ENCODE measurements at places on chromosomes 6 and 20. TPM values are rescaled to one million over a fixed set of nuclear protein-coding genes. Genes with fewer than 3 reads are reported as not detected.

C6orf62 gene
- 52.4 TPM for total RNA-seq

TLDC2 gene
- not detected for total RNA-seq

ANGPT4 gene
- 2.4 TPM for total RNA-seq

TREML2 gene
- 0.06 TPM for total RNA-seq

POU3F2 gene
- not detected for total RNA-seq

PACRG gene
- not detected for total RNA-seq

C6orf118 gene
- not detected for total RNA-seq

ID1 gene
- total RNA-seq = 353 TPM

MAS1 gene
- 0.05 TPM for total RNA-seq

ATP9A gene
- 14.5 TPM for total RNA-seq

TRIM31 gene
- total RNA-seq = not detected

SLC26A8 gene
- total RNA-seq = not detected

LPIN3 gene
- total RNA-seq = 135 TPM

PDE10A gene
- total RNA-seq = 4.4 TPM

HLA-DQA2 gene
- total RNA-seq = 6.2 TPM

COQ3 gene
- total RNA-seq = 4.5 TPM

TMEM151B gene
- not detected for total RNA-seq

TAP1 gene
- total RNA-seq = 104 TPM

GPLD1 gene
- total RNA-seq = 69.6 TPM

C20orf202 gene
- not detected for total RNA-seq

OOEP gene
- total RNA-seq = not detected

SLA2 gene
- total RNA-seq = 0.52 TPM

RGS17 gene
- total RNA-seq = not detected

TBC1D32 gene
- total RNA-seq = 8.6 TPM

DCDC2 gene
- not detected for total RNA-seq

All from lower leg skin (tissue), 4 donors.